NCI-H446 treated with DMSO at 0.1 percent for 48 hours (cell line): ENCODE measurements at places on chromosomes 12 and 14.

DNA sequence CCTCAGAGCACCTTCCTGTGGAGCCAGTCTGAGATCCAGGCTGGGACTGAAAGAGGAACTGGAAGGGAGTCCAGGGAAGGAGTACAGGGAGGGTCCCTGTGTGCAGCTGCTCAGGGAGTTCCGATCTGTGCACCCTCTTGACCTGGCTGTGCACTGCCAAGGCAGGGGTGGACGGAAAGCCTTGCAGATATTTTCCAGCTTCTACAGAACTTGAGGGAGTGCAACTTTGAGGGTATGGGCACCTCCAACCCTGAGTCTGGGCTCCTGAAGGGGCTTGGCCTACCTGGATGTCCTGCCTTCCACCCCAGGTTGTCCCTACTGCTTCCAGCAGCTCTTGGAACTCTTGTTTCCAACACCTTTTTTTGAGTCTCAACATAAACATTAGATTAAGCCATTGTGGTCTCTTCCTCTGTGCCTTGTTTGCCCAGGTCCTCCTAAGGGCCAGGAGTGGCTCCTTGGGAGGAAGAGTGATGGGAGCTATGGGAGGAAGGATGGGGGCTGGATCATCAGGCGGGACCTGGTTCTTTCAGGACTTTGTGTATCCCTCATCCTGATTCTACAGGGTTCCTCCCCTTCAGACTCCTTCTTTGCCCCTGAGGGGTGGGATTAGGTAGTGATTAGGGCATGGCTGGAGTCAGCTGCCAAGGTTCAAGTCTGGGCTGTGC is 3.5 kb downstream of the KRT7 start:
- DNase-seq: no peak

GRCh38 chr14:37991027-37991426 is 216.7 kb upstream of the SSTR1 start:
- DNase-seq: no peak

DNA sequence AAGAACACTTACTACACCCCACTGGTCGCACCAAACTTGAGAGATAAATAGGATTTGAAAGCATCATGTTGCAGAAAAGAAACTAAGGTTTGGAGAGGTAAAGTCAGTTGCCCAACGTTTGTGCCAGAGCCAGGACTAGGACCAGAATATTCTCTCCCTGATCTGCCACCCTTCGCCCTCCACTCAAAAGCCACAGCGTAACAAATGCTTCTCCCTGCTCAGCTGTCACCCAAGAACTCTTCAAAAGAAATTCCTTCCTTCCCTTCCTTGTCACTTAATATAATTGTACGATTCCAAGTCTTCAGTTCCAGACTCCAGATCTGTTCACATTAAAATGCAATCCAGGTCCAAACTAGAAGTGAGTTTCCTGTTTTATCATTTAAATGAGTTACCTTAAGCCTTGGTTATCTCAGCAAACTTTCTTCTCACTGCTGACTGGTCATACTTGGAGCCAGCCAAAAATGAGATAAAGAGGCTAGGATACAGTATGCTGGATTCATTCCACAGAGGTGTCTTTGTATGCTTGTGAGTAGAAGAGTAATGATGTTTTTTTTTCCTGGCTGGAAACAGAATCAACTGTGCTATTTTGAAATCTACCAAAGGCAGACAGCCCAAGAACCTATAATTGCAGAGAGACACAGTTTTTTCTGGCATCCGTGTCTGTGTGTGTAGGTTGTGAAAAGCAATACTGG is 12.8 kb upstream of the PPFIBP1 start:
- peak; percentile 18 for DNase-seq

GRCh38 chr12:67531501-67531900 is 117.0 kb upstream of the DYRK2 start:
- DNase-seq: no peak

- no peak for DNase-seq
Observed at GRCh38 chr14:74509587-74510222, 16.1 kb downstream of the ISCA2 start.
